Astrocyte (in vitro differentiated cells and primary cell): ENCODE measurements at places on chromosomes 12 and 14.

DNA sequence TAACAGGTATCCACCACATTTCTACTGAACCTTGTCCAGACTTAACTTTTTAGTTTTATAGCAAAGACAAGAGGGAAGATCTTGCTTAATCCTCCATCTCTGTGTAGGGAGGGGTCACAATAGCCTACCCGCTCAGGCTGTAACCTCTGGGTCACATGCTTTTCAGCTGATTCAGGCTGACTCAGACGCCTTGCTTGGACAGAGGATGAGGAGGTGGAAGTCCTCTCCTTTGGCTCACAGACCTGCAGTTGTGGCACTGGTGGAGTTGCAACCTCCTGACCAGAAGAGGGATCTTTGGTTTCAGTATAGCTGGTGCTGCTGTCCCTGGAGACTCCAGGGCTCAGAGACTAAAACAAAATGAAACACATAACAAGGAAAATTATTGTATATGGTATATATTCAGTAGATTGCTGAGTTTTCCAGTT lies 16.2 kb downstream of the ACIN1 start:
- peak; percentile 91 for DNase-seq

- no peak for DNase-seq
Measured at GRCh38 chr12:21305661-21306060, 29.1 kb downstream of the SLCO1A2 start.

DNA sequence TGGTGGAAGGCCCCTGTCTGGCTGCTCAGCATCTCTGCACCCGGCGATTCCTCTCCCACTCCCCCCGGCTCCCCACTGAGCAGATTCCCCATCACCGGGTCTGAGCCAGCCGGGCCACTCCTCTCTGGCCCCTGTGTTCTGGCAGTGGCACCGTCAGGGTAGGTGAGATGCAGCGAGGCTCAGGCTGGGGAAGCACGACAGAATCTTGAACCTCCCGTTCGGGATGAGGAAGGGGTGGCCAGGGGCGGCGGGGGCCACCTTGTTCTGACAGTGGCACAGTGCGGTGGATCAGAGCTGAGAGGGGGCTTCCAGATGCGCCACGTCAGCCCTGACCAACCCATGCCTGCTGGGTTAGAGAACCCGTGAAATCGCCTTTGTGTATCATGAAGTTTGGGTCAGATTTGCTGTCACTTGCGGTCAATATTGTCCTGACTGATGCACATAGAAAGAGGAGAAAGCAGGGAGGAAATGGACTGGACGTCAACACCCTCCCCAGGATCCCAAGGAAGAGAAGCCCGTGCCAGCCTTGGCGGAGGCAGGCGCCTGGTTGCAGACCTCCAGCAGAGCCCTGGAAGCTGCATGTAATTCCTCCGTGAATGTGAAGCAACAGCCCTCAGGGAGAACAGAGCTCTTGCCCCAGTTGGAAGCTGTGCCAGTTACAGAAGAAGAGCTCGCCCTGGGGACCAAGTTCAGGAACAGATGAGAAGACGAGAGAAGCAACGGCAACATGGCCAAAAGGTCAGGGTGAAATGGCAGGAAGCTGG lies 137.1 kb upstream of the SFSWAP start:
- DNase-seq: no peak

GRCh38 chr12:77817276-77817675 lies 13.4 kb upstream of the NAV3 start:
- no peak for DNase-seq

GRCh38 chr12:132415327-132416120 lies 74.4 kb upstream of the FBRSL1 start:
- DNase-seq: no peak

DNA sequence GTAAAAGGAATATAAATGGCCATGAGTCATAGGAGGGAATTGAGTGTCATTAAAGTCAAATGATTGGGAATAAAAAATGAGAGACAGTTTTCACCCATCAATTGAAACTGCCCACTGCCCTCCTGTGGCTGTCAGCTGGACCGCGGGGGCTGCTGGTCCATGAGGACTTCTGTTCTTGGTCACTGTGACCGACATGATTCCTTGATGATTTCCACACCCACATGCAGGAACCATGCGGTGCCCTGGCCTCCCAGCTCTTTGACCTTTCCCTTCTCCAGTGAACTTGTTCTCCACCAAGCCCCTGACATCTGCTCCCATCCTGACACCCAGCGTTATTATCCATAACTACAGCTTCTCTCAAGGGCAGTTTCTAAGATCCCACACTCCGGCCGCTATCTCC lies 48.4 kb downstream of the C12orf75 start:
- no peak for DNase-seq

GRCh38 chr12:65891219-65891618 lies 66.9 kb downstream of the HMGA2 start:
- DNase-seq: peak; percentile 68

GRCh38 chr12:64459394-64459891 lies 7.5 kb downstream of the TBK1 start:
- DNase-seq: no peak

DNA sequence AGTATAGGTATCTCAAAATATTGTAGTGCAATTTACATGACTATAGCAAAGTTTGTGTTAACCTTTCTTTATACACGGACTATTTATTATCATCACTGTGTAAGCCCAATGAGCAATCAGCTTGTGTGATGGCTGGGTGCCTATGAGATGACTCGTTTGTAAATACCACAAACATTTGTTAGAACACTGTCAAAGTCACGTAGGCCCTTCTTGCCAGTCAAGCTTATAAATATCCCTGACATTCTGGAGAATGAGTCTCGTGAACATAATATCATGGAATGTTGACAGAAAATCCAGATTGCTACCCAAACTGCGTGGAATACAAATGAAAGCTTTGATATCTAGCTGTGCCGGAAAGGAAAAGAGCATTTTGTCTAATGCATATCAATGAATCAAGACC lies 648.3 kb upstream of the MDGA2 start:
- DNase-seq: peak; percentile 59

DNA sequence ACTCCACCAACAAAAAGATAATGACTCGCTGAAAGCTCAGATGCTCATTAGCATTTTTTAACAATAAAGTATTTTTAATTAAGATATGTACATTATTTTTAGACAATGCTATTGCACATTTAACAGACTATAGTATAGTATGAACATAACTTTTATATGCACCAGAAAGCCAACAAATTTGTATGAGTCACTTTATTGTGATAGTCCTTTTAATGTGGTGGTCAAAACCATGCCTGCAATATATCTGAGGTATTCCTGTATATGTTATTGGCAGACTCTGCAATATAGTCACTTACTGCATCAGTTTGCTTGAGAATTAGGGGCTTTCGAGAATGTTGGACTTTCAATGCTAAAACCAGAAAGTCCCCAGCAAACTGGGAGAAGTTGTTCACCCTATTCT lies 51.7 kb upstream of the CCDC196 start:
- DNase-seq: no peak

DNA sequence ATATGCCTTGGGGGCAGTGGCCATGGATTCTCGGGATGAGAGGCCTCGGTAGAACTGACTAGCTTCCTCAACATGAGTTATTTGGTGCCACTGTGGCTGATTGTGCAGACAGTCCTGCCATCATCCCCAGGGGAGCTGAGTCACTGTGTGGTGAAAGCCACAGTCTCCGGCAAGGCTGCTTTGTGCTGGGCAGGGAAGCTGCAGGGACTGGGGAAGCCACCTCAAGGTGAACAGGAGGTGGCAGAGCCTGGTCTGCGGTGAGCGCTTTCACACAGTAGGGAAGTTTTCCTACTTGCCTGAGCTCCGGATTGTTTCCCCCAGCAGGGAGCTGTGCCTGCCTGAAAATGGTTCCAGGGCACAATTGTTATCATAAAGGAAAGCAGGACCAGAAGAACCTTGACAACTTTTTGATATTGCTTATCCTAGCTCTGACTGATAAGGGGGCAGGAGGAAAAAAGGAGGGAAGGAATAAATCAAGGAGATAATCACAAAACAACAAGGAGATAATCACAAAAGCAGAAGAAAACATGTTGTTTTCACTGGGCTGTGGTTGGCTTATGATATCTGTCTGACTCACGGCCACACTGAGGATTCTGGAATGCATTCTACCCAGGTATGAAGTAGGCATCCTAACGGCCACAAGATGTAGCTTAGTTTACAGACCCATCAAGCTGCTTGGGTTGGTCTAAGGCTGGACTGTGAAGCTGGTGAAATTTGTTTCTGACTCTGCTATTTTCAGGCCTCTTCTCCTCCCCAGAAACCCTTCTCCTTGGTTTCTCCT lies 32.2 kb upstream of the GNG2 start:
- peak; percentile 64 for DNase-seq

DNA sequence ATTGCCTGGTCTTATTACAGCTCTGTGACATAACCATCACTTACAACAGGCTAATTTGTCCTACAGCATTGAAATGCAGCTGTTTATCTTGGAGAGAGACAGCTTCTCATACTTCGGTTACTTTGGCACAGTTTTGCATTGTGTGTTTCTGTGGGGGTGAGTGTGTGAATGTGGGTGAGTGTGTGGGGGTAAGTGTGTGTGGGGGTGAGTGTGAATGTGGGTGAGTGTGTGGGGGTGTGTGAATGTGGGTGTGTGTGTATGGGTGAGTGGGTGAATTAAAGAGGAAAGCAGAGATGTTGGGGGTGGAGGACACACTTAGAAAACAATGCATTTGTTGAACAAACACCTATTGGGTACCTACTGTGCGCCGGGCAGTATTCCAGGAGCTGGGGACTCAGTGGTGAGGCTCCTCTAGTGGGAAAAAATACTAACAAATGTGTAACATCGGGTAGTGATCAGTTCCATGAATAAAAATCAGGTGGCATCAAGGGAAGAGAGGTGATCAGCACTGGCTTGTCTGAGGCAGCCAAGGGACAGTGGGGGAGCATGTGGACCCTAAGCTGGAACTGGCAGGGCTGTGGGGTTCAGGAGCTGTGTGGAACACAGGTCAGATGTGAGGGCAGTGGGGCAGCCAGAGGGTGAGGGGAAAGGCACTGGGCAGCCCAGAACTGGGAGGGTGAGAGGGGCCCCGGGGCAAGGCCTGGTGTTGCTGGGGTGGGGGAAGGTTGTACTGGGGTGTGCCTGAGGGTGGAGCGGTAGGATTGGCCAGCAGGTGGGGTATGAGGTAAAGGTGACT lies 44.1 kb upstream of the AMN start:
- no peak for DNase-seq

DNA sequence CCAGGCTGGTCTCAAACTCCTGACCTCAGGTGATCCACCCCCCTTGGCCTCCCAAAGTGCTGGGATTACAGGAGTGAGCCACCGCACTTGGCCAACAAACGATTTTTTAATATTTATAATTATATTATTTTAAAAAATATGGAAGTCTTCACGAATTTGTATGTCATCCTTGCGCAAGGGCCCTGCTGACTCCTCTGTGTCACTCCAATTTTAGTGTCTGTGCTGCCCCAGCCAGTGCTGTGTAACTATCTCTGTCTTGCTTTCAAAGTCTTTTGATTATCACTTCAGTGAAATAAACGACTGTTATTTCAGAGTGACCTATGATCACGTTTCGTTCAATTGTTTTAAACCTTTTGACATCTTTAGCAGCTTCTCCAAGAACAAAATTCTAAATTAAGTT lies 13.1 kb upstream of the MMP17 start:
- no peak for DNase-seq

GRCh38 chr14:63647696-63648410 lies 6.2 kb upstream of the WDR89 start:
- DNase-seq: peak; percentile 17

- no peak for DNase-seq
Measured at GRCh38 chr12:32612658-32613614, 66.2 kb upstream of the DNM1L start.

- no peak for DNase-seq
Measured at GRCh38 chr12:76471579-76471978, 88.0 kb downstream of the OSBPL8 start.

DNA sequence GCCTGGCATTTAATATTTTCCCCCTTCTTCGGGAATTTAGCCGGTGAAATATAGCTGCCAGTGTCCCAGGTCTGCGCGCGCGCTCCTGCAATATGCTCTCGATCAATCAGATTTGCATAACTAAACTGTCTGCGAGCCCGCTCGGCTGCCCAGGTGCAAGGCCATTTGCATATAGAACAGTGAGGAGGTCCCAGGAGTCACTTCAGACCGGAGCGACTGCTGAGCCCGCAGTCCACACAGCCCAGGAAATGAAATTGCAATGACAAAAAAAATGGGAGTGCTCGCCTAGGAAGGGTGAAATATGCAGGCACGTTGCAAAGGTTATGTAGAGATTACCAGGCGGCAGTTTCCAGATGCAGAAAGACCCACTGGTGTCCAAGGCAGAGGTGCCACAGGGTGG lies 228.5 kb downstream of the VRK1 start:
- DNase-seq: no peak

DNA sequence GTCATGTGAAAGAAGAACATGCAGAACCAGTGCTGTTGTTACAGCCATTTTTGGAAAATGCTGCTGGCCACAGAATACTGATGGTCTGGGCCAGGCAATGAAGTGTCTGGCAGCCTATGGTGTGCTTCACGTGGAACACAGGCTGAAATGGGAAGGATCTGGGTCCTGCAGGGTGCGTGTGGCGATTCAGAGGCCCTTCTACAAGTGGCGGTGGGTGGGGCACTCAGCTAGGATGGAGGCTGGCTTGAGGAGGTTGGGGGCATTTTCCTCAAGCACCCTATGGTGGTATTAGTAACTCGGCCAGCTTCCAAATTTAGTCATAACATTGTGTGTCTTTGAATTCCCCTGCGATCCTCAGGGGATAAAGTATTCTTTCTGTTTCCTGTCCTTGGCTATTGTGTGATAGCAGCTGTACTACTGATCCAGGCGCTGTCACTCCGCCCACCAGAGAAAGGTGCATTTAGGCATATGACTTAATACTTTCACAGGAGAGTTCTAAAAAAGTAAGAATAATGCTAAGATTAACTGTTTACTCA lies 9.2 kb upstream of the RAD52 start:
- DNase-seq: peak; percentile 17

DNA sequence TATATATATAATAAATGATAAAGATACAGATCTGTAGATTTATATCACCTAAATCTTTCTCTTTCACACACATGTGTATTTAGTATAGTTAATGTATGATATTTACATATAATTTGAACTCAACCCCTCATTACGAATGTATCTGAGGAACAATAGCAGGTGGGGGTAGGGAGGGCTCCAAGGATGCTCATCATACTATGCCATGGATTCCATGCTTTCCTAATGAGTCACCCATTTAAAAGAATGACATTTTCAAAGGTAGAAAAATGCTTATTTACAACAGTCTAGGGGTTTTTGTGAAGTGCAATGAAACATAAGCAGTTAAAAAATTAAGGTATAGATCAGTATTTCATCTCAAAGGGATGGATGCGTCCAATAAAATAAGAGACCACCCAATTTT lies 181.6 kb downstream of the SOX5 start:
- peak; percentile 1 for DNase-seq

GRCh38 chr12:62116986-62117385 lies 143.2 kb upstream of the USP15 start:
- DNase-seq: no peak

GRCh38 chr14:22233377-22233776 lies 355.6 kb downstream of the DAD1 start:
- DNase-seq: no peak

DNA sequence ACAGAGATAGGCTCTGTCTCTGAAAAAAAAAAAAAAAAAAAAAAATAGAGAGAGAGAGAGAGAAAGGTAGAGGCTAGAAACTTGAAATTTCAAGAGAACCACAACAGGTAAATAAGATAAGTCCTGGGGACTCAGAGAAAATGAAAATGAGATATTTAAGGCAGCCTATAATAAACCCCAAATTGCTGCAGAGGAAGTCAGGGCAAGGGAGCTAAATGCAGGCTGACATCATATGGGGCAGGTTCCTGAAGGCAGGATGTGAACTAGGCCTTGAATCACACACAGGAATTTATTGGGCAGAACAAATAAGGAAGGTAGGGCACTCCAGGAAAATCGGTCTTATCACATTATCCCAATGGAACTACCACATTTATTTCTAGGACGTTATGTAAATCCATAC lies 54.9 kb upstream of the NUDT4 start:
- DNase-seq: peak; percentile 57
